ENCODE measurements at places on chromosomes 3 and 15.
A peak's percentile ranks its signal among the peaks of the same experiment; 100 is the strongest.

DNA sequence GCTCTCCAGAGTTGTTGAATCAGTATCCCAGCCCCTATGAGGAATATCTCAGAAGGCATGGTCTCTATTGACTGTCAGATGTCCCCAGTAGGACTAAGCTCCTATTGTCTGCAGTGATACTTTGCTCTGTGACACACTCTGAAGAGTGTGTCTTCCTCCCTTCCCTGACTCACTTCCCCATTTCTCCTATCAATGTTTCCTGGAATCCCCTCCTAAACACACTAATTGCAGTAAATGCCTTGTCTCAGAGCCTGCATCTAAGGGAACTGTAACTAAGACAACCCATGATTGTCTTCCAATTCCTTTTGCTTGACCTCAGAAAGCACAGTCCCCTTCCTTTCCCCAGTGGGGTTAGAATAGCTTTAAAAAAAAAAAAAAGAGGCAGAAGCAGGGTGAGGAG, 397.3 kb upstream of the PROK2 start:
- DNase-seq: no peak

DNA sequence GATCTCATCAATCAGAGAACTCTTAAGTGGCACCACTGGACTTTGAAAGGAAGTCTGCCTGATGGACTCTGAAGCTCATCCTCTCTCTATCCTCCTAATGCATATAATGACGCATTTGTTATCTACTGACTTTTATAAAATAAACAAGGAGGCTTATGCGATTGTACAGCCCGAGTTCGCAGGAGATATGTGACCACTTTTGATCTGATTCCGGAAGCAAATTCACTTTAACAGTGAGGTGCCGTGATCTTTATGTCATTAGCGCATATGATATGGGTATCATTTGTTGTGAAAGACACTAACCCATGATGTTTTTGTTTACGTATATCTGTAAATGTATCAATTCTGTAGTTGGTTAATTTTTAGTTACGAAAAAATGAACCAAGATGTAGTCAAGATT, 427 bp upstream of the RNF111 start:
- no peak for DNase-seq

DNA sequence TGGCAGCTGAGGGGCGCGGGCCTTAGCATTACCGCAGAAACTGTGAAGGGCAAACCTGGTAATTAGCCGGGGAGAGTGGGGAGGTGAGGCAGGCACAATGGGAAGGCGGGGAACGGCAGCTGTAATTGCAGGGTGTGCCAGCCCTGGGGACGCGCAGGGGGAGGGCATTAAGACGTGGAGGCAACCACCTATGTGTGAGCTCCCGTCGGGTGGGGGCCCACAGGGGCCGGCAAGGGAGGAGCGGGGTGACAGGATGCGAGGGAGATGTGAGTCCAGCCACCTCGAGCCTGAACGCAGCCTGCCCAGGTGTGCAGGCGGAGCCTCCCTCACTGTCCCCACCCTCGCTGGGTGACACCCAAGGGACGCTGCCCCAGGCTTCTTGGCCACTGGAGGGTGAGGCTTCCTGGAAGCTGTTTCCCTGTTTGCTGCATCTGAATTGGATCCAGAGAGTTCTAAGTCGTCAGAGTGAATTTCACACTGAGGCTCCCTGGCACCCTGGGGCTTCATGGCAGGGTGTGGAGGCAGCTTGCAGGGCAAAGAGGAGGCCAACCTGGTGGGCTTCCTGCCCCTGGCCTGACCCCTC, 130.6 kb upstream of the MEF2A start:
- DNase-seq: peak; percentile 77

DNA sequence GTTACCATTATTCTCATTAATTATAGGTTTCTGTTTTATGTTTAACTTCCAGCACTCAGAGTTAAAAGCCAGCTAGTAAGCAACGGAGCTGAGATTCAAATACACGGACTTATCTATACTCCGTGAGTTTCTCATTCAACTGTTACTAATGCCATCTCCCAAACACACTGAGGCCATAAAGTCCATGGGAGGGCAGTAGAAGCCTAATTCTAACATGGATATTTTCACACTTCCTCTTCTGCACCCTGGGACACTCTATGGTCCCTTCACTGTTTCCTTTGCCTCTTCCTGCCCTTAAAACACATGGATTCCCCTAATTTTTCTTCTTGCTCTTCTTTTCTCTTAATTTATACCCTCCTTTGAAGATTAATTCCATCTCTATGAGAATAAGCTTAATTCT, 245.0 kb downstream of the KLF13 start:
- no peak for DNase-seq

DNA sequence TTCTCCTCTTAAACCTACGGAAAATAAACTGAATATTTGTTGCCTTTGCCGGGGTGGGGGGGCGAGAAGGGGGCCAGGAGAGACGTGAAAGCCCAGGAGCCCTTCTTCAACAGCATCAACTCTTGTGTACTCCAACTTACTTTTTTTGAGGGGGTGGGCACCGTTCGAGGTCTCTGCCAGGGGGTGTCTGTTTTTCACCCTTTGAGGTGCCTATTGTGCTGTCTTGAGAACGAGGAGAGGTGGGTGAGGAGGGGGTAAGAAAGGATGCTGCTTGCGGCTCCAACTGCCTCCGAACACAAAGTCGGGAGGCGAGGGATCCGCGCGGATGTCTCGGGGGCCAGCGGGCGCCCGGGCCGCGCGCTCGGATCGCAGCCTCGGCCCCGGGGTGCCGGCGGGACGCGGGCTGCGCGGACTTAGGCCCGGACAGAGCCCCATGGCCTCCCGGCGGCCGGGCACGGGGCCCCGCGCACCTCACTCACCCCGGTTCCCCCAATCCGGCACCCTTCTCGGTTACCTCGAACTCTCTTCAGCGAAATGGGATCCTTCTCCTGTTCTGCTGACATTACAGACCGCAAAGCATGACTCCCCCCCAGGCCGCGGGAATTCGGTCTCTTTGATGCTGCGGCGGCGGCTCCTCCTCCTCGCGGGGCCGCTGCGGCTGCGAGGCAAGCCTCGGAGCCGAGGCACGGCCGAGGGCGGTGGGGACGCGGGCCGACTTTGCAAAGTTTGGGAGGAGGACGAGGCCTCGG, 650 bp downstream of the PYGO1 start:
- no peak for DNase-seq
